Small intestine (tissue), 16 donors: ENCODE measurements at places on chromosomes 16 and 17.

DNA sequence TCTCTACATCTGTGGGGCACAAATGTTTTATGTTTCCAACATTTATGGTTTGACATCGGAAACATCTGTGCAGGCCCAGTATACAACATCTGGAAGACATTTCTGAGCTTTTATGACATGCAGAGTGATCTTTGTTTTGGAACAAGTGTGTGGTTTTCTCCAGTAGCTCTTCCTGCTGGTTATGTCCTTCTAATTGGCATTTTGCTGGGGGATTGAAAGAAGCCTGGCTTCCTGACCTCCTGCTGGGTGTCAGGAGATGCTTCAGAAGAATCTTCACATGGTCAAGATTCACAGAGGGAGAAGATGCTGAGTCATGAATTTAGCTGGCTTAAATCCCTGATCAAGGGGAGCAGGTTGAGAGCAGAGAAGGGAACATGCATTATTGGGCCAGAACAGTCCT is 279.5 kb upstream of the MYOCD start:
- DNase-seq, result no peak

GRCh38 chr17:33023790-33024189 is 32.1 kb downstream of the SPACA3 start:
- DNase-seq, result no peak

DNA sequence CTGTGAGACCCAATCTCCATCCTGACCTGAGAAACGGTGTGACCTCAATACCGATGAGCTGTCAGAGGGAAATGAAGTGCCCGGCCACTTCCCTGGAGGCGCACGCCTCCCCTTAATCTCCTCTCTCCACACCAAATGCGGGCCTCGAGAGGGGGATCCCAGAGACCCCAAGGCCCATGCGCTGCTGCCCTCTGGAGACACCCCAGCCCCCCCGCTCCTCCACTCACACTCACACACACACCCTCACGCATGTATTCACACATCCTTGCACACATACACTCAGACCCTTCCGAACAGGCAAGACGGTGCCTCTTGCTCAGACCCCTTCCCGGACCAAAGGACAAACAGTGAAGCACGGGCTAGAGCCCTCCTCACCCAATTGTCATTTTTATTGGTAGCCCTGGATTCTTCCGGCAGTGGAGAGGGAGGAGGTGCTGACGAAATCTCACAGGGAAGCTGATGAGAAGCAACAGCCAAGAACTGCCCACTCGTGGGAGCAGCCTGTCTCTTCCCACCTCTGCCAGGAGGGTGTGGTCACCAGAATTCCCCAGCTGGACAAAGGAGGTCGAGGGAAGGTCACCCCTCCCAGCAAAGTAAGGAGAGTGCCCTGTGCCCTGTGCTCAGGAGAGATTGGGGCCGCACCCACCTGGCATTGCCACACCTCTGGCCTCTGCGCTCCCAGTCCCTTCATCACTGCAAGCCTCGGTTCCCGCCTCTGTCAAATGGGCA is 136.0 kb upstream of the TNRC6C start:
- DNase-seq, result no peak

DNA sequence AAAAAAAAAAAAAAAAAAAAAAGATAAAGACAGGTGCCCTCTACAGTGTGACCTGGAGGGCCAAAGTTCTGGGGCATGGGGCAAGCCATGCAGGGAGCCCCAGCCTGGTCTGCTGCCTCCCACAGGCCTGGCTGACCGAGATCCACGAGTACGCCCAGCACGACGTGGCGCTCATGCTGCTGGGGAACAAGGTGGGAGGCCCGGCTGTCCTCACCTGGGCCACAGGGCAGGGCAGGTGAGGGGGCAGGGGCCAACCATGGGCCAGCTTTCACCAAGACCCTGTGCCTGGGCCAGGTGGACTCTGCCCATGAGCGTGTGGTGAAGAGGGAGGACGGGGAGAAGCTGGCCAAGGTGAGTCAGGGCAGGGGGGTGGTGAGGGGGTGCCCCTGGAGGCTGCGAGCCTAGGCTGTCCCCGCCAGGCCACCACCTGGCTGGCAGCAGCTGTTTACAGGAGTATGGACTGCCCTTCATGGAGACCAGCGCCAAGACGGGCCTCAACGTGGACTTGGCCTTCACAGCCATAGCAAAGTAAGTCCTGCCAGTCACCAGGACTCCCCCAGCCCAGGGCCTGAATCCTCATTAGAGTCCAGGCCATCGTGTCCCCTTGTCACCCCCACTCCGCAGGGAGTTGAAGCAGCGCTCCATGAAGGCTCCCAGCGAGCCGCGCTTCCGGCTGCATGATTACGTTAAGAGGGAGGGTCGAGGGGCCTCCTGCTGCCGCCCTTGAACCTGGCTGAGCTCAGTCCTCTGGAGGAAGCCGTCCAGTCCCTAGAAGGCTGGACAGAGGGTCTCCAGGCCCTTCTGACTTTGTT is 2.7 kb upstream of the TRAF7 start:
- DNase-seq, result peak; percentile 87

- no peak for DNase-seq
Observed at GRCh38 chr17:64779376-64780095, 117.4 kb upstream of the SMURF2 start.

- DNase-seq, result peak; percentile 36
Observed at GRCh38 chr17:77882481-77883212, 75.9 kb upstream of the TNRC6C start.

DNA sequence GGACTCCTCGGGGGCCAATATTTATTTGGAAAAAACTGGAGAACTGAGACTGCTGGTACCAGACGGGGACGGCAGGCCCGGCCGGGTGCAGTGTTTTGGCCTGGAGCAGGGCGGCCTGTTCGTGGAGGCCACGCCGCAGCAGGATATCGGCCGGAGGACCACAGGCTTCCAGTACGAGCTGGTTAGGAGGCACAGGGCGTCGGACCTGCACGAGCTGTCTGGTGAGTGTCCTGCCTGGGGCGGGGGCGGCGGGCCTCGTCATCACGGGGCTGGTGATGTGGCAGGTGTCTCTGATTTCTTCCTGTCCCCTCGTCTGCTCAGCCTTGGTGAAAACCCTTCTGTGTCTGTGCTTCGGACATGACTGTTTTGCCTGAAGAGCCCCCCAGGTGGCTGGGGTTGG is 5.7 kb downstream of the METRNL start:
- no peak for DNase-seq

DNA sequence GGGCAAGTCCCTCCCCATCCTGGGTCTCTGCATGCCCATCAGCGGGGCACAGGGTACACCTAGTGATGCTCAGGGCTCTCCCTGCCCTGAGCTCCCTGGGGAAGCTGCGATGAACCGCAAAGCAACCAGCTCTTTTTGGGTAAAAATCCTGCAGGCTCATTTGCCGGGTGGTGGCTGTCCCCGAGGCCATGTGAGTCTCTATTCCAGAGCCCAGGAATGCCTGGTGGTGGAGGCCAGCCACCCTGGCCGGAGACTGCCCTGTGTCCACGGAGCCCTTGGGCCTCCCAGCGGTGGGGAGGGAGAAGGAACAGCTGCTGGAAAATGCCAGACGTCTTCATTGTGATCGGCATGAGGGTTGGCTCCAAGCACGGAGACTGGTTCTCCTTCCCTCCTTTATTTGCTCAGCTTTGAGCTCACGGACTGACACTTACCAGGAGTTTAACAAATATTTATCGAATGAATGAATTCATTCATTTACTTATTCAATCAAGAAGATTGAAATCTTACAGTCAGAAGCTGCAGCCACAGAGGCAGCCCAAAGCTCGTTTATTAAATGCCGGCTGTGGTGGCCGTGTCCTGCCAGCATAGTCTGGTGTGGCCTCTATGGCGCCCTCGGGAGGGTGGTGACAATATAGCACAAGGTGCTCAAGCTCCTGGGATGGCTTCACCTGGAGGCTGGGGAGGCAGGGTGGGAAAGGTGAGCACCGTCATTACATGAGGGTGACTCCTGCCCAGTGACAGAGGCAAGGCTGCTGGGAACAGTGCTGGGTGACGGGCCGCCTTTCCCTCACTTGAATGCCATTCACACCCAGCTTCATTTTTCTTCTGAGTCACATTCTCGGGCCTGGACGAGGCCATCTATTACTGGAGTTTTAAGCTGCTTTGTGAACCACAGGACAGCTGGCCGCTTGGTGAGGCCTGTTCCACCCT is 31.1 kb upstream of the JPH3 start:
- peak; percentile 63 for DNase-seq

DNA sequence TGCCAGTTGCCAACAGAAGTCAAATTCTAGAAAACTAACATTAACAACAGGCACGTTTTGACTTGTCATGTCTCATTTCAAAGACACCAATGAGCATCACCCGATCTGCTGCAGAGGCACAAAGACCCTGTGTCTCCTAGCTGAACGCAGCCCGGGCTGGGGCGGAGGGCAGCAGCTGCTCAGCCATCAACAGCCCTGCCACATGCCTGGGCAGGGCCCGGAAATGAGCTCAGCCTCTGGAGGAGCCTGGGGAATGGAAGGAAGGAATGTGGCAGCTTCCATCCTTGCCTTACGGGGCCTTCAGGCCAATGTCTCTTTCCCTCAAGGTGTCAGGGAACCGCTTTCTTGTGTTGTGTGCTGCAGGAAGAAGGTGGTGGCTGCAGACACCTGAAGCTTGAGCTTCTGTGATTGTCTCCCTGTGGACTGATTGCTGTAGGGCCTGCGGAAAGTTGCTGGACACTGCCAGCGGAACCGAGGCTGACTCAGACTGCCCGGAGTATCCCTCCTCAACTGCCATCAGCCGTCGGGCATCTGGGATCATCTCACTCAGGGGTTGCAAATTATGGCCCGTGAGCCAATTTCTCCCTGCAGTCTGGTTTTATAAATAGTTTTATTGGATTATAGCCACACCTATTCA is 7.3 kb downstream of the CDH13 start:
- no peak for DNase-seq
